Small intestine (tissue), 16 donors: ENCODE measurements at places on chromosomes 2 and 18. TPM values are rescaled to one million over a fixed set of nuclear protein-coding genes. Genes with fewer than 3 reads are reported as not detected.

Gene CDH19
- 3.0 TPM for polyA plus RNA-seq

- H3K4me3 ChIP-seq, result no peak overlapping the region
- no peak overlapping the region for H3K27ac ChIP-seq
- no peaks in the 10 kb centered on the region for H3K4me1 ChIP-seq
- peak; percentile 17 for DNase-seq
- H3K27me3 ChIP-seq, result no peaks in the 10 kb centered on the region
Observed at GRCh38 chr2:26640331-26640745, 828 bp downstream of the CIB4 start.

Gene OTOF
- 0.27 TPM for polyA plus RNA-seq

Gene SP5
- polyA plus RNA-seq, result 5.9 TPM

GRCh38 chr2:179021258-179021657 lies 28.7 kb downstream of the CCDC141 start:
- H3K27ac ChIP-seq, result no peak overlapping the region
- no peak overlapping the region for H3K4me3 ChIP-seq
- no peaks in the 10 kb centered on the region for H3K27me3 ChIP-seq
- H3K4me1 ChIP-seq, result no peaks in the 10 kb centered on the region

DNA sequence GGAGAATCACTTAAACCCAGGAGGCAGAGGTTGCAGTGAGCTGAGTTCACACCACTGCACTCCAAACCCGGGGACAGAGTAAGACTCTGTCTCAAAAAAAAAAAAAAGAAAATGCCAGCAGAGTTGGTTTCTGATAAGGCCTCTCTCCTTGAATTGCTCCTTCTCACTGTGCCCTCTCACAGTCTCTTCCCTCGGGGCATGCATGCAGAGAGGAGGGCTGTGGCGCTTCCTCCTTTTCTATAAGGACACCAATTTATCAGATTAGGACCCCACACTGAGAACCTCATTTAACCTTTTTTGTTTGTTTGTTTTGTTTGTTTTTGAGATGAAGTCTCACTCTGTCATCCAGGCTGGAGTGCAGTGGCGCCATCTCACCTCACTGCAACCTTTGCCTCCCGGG lies 110.5 kb downstream of the ZFP36L2 start:
- no peak overlapping the region for H3K27ac ChIP-seq
- H3K4me3 ChIP-seq, result no peak overlapping the region
- H3K4me1 ChIP-seq, result no peaks in the 10 kb centered on the region
- H3K36me3 ChIP-seq, result no peaks in the 10 kb centered on the region
- no peak for DNase-seq

Gene HOXD12
- not detected for polyA plus RNA-seq

DNA sequence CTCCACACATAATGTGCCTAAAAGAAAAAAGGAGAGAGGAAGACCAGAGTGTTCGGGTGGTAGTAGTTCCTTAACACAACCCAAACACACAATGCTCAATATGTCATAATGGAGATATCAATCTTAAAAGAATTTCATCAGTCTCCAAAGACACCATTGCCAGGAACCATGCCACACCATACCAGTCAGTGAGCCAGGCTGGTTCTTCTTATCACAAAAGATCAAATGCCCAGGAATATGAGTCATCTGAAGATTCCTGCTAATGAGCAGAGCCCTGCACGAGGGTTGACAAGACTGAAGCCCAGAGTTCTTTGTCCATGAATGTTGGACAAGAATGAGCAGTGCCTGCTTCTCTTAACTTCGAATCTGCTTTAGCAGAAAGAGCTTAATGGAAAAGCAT lies 262.3 kb downstream of the ZNF516 start:
- H3K4me1 ChIP-seq, result no peaks in the 10 kb centered on the region
- no peaks in the 10 kb centered on the region for H3K27me3 ChIP-seq
- H3K4me3 ChIP-seq, result no peak overlapping the region
- H3K27ac ChIP-seq, result no peak overlapping the region
- H3K36me3 ChIP-seq, result no peaks in the 10 kb centered on the region

DNA sequence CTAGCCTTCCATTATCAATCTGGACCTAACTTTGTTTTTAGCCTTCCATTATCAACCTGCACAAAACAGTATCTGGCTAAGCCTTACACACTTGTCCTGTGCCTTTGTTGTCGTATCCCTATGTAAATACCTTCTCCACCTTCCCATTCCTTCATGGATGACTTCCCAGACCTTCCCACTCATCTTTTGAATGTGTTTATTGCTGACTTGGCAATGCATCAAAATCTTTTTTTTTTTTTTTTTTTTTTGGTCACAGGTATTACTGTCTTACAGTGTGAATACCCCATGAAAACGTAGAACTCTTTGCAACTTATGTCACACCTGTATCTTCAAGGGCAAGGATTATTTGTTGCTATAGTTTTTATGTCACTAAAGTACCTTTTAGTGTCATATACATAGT lies 25.7 kb downstream of the RPE start:
- no peaks in the 10 kb centered on the region for H3K36me3 ChIP-seq
- H3K4me3 ChIP-seq, result no peak overlapping the region
- H3K27me3 ChIP-seq, result no peaks in the 10 kb centered on the region
- H3K27ac ChIP-seq, result no peak overlapping the region
- H3K4me1 ChIP-seq, result no peaks in the 10 kb centered on the region
